Spleen (tissue), 13 donors: ENCODE measurements at places on chromosomes 5 and 9. TPM values are rescaled to one million over a fixed set of nuclear protein-coding genes. Genes with fewer than 3 reads are reported as not detected.

DNA sequence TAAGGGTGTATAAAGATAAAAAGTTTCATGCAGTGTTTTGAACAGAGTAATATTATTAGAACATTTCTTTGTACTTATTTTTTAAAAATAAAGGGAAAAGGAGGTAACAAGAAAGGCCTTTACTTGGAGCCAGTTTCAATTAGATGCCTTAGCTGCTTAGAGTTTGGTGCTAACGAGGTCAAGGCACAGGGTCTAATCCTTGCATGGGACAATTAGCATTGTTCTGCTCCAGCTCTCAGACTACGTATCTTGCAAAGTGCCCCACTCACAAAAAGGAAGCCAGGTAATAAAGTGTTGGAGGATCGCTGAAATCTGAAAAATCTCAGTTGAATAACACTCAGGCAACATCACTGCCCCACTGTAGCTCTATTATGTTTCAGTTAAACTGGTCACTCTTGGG lies 2011.3 kb downstream of the EFNA5 start:
- no peaks in the 10 kb centered on the region for H3K27me3 ChIP-seq
- H3K4me1 ChIP-seq: no peaks in the 10 kb centered on the region
- no peak for DNase-seq
- H3K4me3 ChIP-seq: no peak overlapping the region
- H3K27ac ChIP-seq: no peak overlapping the region
- H3K36me3 ChIP-seq: no peaks in the 10 kb centered on the region

- H3K4me3 ChIP-seq: peak within 1 kb of the TSS; percentile 49
- DNase-seq: peak; percentile 65
- H3K27ac ChIP-seq: peak within 1 kb of the TSS; percentile 74
These were observed at the start of gene PDLIM4 for GRCh38 chr5:132257131-132258101. Gene PDLIM4 (plus strand): TSS chr5:132257696. CDS start chr5:132257735, 39 bp downstream.

DNA sequence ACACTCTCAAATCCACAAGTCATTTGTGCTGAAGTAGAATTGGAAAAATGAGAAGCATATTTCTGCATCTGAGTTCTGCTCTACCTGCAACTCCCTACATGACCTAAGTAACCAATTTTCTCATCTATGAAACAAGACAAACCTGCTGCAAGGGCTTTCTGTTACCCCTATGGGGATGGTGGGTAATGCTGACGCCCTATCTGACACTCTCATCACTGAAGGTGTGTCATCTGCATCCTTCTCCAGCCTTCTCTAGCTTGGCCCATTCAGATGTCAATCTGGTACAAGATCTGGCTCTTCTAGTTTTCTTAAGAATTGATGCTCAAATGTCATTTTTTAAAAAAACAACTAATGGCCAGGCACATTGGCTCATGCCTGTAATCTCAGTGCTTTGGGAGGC lies 73.8 kb downstream of the RFX3 start:
- no peak for DNase-seq
- no peak overlapping the region for H3K4me3 ChIP-seq
- no peaks in the 10 kb centered on the region for H3K4me1 ChIP-seq
- no peak overlapping the region for H3K27ac ChIP-seq
- no peaks in the 10 kb centered on the region for H3K27me3 ChIP-seq

DNA sequence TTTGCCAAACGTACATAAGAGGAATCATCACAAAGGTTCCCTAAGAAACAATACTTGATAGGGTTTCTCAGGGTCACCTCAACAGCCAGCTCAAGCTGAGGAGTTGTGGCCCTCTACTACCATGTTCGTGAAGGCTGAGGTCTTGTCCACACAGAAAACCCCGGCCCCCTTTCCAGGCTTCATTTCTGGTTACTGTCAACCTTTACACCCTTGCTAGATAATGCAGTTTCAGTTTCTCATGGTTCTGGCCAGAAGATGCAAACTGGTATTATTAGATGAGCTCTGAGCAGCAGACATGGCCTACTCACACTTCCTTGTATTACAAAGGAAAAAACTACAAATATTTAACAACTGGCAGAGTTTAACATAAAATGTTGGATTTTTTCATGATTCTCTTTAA lies 22.8 kb upstream of the KCNN2 start:
- no peak overlapping the region for H3K27ac ChIP-seq
- DNase-seq: no peak
- H3K4me3 ChIP-seq: no peak overlapping the region
- no peaks in the 10 kb centered on the region for H3K27me3 ChIP-seq

DNA sequence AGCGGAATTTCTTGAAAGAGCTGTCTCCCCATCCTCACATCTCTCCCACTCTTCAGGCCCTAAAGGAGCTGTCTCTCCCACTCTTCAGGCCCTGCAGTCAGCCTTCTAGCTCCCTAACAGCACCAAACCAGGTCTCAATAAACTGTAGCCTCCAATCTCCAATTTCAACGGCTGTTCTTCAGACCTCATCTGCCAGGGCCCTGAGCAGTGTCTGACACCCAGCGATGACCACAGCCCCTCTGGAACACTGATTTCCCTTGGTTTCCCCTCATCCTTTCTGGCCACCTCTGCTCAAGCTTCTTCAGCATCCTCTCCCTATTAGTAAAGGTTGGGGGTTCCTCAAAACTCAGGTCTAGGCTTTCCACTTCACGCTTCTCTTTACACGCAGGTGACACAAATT lies 1.6 kb upstream of the P4HA2 start:
- peak; percentile 34 for DNase-seq
- H3K4me1 ChIP-seq: peaks cover 24% of the 10 kb centered on the region
- no peak overlapping the region for H3K4me3 ChIP-seq
- no peaks in the 10 kb centered on the region for H3K36me3 ChIP-seq
- H3K27ac ChIP-seq: no peak overlapping the region

DNA sequence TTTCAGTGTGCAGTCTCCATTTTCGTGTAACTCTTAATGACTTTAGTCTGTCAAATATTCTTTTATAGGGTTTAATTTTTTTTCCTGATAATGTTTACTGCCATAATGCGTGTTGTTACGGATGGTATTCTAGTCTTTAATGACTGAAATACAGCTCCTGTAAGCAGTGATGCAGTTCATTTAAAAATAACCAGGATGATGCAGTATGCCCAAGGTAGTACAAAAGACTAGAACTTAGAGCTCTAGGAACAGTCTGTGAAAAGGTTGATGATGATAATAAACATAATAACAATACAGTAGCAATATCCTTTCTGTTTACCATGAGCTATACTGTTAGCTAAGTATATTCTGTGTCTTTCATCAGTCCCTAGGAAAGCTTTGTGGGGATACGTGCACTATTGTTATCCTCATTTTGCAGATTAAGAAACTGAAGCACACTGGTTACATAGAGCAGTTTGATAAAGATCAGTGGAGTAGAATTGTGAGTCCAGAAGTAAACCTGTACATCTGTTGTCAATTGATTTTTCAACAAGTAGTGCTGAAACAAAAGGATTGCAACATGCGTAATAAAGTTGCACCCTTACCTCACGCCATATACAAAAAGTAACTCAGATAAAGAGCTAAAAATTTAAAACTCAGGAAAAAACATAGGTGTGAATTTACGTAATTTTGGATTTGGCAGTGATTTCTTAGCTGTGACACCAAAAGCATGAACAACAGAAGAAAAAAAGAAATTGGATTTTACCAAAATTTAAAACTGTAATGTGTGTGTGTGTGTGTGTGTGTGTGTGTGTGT lies 64.5 kb downstream of the MTREX start:
- no peak overlapping the region for H3K27ac ChIP-seq
- DNase-seq: no peak
- H3K36me3 ChIP-seq: peaks cover 64% of the 10 kb centered on the region
- H3K27me3 ChIP-seq: no peaks in the 10 kb centered on the region

The BNC2 gene
- total RNA-seq: 2.8 TPM

- no peak for DNase-seq
- no peaks in the 10 kb centered on the region for H3K36me3 ChIP-seq
- no peak within 1 kb of the TSS for H3K27ac ChIP-seq
- peak within 1 kb of the TSS; percentile 6 for H3K4me3 ChIP-seq
These were observed at the start of gene IRX1 for GRCh38 chr5:3595006-3595961. Gene IRX1 (plus strand): TSS chr5:3595832. CDS start chr5:3596106, 274 bp downstream.

The GLDC gene
- total RNA-seq: 2.5 TPM

DNA sequence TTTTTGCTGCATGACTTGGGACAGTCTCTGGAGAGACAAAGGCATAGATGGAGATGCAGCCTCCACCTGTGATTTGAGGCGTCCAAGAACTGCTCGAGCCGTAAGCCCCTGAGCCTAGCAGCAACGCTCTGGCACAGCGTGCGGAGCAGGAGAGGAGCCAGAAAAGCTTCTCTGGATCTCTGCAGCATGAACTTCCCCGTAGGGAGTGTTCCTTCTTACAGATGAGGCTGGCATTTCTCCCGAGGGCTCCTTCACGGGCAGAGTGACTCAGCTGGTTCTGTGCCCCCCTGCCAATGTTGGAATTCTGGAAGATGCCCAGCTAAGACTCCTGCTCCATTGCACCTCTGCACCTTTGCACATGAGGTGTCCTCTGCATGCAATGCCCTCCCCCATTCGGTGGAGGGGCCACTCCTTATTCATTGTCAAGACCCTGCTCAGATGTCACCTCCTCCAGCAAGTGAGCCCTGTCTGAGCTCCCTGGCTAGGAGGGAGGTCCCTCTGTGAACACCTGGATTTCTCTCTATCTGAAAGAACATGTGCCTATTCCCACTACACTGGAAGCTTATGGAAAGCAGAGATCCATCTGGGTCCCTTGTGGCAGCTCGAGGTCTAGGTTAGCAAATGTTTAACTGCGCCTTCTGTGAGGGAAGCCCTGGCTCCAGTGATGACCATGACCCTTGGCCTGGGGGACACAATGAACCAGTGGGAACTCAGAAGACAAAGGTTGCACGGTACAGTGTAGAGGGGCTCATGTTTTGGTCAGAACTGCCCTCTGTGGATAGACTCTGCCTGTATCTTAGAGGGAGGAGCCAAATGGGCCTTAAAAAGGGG lies 39.6 kb downstream of the SH3PXD2B start:
- no peak for DNase-seq
- H3K27me3 ChIP-seq: no peaks in the 10 kb centered on the region
- H3K36me3 ChIP-seq: no peaks in the 10 kb centered on the region
- no peak overlapping the region for H3K27ac ChIP-seq
- peaks cover 18% of the 10 kb centered on the region for H3K4me1 ChIP-seq
- no peak overlapping the region for H3K4me3 ChIP-seq

The MZB1 gene
- total RNA-seq: 72.6 TPM

- DNase-seq: no peak
- H3K4me1 ChIP-seq: peaks cover 24% of the 10 kb centered on the region
- H3K27me3 ChIP-seq: peaks cover 17% of the 10 kb centered on the region
- H3K36me3 ChIP-seq: peaks cover 18% of the 10 kb centered on the region
These were observed 4.3 kb downstream of the RHOBTB3 start for GRCh38 chr5:95735406-95735805.

- no peak overlapping the region for H3K27ac ChIP-seq
- no peaks in the 10 kb centered on the region for H3K36me3 ChIP-seq
- H3K27me3 ChIP-seq: no peaks in the 10 kb centered on the region
These were observed 29.0 kb upstream of the PITX1 start for GRCh38 chr5:135063056-135063445.

GRCh38 chr5:161547406-161547737 lies 847 bp upstream of the GABRB2 start:
- H3K4me3 ChIP-seq: peak overlapping the region; percentile 67
- peaks cover 43% of the 10 kb centered on the region for H3K4me1 ChIP-seq
- H3K27ac ChIP-seq: no peak overlapping the region
- H3K36me3 ChIP-seq: no peaks in the 10 kb centered on the region
- no peak for DNase-seq

The PDZD2 gene
- total RNA-seq: 2.8 TPM

DNA sequence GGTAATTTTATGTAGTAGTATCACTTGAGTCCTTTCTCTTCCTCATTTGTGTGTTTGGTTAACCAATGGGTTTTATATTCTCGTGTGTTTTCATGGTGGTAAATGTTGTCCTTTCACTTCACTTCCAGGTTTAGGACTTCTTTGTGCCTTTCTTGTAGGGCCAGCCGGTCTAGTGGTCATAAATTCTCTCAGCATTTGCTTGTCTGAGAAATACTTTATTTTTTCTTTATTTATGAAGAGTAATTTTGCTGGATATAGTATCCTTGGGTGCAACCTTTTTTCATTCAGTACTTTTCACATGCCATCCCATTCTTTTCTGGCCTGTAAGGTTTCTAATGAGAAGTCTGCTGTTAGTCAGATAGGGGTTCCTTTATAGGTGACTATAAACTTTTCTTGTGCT lies 107.1 kb downstream of the GNA14 start:
- DNase-seq: no peak
- H3K27me3 ChIP-seq: no peaks in the 10 kb centered on the region
- no peaks in the 10 kb centered on the region for H3K4me1 ChIP-seq
- H3K27ac ChIP-seq: no peak overlapping the region
- H3K4me3 ChIP-seq: no peak overlapping the region
- no peaks in the 10 kb centered on the region for H3K36me3 ChIP-seq

DNA sequence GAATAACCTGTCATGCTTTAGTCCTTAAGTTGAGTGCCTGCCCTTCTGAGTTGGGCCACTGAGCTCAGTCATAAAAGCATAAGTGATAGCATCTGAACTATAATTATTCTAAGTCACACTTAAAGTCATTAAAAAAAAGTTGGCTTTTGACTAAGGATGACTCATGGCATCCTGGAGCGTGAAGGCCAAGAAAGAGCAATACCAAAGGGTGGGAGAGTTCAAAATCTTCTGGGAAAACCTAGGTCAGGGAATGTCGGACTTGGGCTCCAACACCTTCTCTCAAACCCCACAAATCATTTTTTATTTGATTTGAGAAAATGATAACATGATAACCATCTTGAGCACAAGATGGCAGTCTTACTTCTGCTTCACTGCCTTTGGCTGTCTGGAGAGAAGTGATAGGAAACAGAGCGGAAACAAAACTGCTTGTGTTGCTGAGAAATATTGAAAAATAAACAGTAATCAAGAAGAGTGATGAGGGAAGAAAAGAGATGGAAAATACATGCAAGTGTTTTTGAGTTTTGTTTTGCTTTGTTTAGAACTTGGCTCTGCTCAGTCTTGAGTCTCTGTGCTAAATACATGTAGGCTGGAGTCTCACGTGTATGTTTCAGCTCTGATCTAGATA lies 16.9 kb upstream of the NTRK2 start:
- no peak overlapping the region for H3K4me3 ChIP-seq
- H3K4me1 ChIP-seq: no peaks in the 10 kb centered on the region
- no peak for DNase-seq
- no peaks in the 10 kb centered on the region for H3K36me3 ChIP-seq
- no peaks in the 10 kb centered on the region for H3K27me3 ChIP-seq

- H3K4me1 ChIP-seq: peaks cover 5% of the 10 kb centered on the region
- no peak overlapping the region for H3K4me3 ChIP-seq
- no peak overlapping the region for H3K27ac ChIP-seq
- H3K27me3 ChIP-seq: no peaks in the 10 kb centered on the region
- H3K36me3 ChIP-seq: no peaks in the 10 kb centered on the region
- no peak for DNase-seq
These were observed 159.8 kb upstream of the HMHB1 start for GRCh38 chr5:143652108-143652700.

- no peak overlapping the region for H3K27ac ChIP-seq
- H3K4me3 ChIP-seq: no peak overlapping the region
- no peak for DNase-seq
These were observed 59.8 kb upstream of the TBC1D9B start for GRCh38 chr5:179967489-179967888.

- H3K27ac ChIP-seq: peak overlapping the region; percentile 4
- no peaks in the 10 kb centered on the region for H3K36me3 ChIP-seq
- DNase-seq: no peak
- no peaks in the 10 kb centered on the region for H3K27me3 ChIP-seq
- H3K4me1 ChIP-seq: peaks cover 14% of the 10 kb centered on the region
- H3K4me3 ChIP-seq: no peak overlapping the region
These were observed 58.1 kb downstream of the ANKRD55 start for GRCh38 chr5:56175021-56175420.
